Dermis blood vessel endothelial cell (primary cell): ENCODE measurements at places on chromosomes 3 and 15. TPM values are rescaled to one million over a fixed set of nuclear protein-coding genes. Genes with fewer than 3 reads are reported as not detected.

The CNTN4 gene
- 0.17 TPM in 1 of 2 replicates, not detected in the other for total RNA-seq

The EPHB3 gene
- under 0.01 and 0.23 TPM in 2 replicates for total RNA-seq

The PLA2G4D gene
- total RNA-seq: 0.17 TPM in 1 of 2 replicates, not detected in the other

The MYLK gene
- 69.6 and 78.1 TPM in 2 replicates for total RNA-seq
